ENCODE measurements at places on chromosomes 7 and 10. TPM values are rescaled to one million over a fixed set of nuclear protein-coding genes. Genes with fewer than 3 reads are reported as not detected.

- DNase-seq: no peak
Observed at GRCh38 chr10:113097036-113097435, 147.0 kb downstream of the TCF7L2 start.

DNA sequence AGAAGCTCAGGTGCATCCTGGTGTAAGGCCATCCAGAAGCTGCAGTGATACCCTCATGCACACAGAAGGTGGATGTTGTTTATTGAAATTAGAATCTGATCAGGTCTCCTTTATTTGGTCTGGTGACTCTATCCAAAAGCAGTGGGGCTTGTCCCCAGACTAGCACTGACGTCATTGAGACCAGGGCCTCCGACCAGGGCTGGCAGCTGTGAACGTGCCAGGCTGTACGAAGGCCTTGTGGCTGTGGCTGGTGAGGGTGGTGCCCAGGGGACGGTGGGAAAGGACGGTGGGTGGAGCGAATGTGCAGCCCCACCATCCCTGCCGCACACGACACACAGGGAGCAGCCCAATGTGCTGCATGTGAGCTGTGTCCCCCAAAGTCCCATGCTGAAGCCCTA lies 160.0 kb downstream of the ADARB2 start:
- no peak for DNase-seq

DNA sequence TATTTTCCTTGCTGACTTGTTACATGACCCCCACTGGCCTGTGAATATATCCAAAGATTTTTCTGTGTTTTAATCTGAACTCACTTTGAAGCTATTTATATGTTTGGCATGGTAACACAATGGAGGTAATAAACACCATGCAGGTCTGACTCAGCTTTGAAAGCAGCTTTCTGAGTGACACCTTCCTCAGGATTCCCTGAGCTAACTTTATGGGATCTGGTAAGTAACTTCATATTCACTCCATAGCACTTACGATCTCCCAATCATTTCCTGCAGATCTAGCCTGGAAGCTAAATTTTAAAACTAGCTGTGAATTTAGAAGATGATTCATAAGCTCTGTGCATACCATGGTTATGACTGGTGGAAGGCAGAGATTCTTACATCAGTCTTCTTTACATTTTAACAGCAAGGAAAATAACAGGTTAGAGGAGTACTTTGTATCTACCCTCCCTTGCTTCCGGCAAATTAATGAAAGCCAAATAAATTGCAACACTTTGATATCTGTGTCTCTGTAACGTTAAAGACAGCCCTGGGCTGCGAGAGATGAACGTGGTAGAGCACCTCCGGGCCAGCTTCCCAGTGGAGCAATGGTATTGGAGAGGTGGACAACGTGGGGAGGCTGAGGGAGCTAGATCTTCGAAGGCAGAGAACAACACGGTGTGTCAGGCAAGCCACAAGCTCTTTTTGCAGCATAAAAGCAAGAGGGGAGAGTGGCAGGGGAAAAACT lies 170.2 kb upstream of the KLF14 start:
- no peak for DNase-seq

GRCh38 chr7:98641646-98642500 lies 24.8 kb downstream of the NPTX2 start:
- no peak for DNase-seq

GRCh38 chr7:153921408-153921807 lies 130.8 kb upstream of the DPP6 start:
- no peak for DNase-seq

GRCh38 chr10:78909221-78909620 lies 159.5 kb upstream of the ZMIZ1 start:
- DNase-seq: no peak

DNA sequence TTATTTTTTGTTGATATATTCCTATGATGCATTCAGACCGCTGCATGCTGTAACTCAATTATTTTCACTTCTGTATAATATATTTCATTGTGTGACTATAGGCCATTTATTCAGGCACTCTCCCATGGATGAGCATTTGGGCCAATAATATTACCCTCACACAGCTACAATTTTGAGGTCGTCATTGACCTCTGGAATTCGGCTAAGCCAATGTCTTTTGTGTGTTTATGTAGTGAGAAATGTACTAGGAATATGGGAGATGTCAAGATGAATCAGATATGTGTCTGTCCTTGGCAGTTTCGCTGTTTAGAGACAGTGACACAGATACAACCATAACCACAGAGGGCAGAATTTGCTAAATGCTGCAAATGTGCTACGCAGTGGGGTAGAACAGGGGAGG lies 474.2 kb downstream of the ADRA2A start:
- no peak for DNase-seq

DNA sequence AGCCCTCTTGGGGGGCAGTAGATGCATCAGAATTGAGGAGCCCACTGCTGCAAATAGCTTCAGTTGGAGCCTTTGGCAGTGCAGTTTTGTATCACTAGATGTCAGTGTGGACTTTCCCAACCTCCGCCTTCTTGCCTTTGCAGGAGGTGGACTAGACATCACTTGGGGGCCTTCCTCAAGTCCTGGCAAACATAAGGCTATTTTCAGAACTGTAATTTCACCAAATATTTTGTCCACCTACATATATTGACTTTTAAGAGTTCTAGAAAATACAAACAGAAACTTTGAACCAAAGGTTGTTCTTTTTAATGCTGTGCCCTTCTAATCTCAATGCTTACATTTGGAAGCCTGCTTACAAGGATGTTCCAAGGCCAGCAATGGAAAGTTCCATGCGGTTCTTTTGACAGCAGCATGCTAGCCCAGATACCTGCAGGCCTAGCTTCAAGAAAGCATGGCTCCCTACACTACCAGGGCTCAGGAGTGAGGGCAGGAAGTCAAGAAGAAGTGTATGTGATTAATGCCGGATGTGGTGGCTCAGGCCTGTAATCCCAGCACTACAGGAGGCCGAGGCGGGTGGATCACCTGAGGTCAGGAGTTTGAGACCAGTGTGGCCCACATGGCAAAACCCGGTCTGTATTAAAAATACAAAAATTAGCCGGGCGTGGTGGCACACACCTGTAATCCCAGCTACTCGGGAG lies 8.0 kb upstream of the ZNRF2 start:
- DNase-seq: no peak

GRCh38 chr7:112414855-112415490 lies 35.3 kb upstream of the IFRD1 start:
- no peak for DNase-seq

DNA sequence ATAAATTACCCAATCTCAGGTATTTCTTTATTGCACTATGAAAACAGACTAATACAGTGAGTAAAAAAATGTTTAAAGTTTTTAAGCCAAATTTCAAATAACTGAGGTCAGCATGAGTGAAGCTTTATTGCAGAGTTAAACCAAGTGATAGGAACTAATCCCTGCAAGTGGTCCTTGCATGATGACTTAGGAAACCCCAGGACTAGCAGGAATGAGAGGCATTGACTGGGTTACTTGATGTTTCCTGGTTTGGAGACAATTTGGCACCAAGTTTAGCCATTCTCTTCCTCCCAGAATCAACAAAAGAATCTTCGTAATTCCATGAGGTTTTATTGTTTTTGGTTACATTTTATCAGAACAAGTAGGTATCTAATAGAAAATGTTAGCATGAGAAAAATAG lies 194.2 kb downstream of the BICC1 start:
- no peak for DNase-seq

GRCh38 chr10:1186683-1186990 lies 130.5 kb downstream of the WDR37 start:
- DNase-seq: no peak

- peak; percentile 75 for DNase-seq
Observed at GRCh38 chr10:43229208-43230061, 37.4 kb downstream of the RASGEF1A start.

DNA sequence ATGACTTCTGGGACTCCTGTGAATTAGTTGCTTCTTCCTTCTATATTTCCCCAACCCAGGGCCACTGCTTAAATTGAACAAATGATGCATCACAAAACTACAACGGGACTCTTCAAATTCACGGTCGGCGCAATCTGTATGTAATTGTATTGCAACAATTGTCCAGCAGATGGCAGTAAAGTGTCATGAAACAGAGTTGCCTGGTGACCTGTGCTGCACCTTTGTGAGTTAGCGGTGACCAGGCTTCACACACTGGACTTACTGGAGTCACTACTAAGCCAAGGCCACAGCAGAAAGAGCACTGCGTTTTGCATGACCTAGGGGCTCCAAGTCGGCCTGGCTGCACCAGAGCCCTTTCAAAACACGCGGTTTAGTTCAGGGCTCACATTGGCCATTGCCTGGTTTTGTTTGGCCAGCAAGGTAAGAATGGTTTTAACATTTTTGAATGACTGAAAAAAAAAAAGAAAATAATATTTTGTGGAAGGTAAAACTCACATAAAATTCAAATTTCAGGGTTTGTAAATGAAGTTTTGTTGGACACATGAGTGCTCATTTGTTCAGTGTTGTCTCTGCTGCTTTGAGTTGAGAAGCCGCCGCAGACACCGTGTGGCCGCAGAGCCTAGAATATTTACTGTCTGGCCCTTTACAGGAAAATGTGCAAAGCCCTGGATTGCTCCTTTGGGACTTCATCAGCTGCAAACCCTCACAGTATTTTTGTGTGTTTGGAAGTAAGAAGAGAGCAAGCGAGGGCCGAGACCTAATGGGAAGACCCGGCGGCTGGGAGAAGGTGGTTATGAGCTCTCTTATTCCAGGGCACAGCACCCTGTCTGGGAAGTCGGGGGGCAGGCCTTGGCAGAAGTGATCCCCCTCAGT lies 23.2 kb upstream of the ZNF32 start:
- no peak for DNase-seq

DNA sequence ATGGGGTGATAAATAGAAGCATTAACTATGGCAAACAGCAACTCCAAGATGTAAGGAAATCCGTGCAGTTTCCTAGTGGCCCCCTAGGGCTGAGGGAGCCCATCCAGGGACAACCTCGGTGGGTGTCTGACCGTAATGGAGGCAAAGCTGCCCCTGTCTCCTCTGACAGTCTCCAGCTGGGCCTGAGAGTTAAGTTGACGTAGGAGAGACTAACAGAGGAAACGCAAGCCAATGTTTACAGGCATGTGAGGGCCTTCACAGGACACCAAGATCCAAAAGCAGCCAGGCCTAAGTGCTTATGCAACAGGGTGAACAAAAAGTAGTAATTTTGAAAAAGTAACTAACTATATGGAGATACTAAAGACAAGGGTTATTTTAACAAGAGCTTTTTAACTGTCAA lies 330.0 kb upstream of the C7orf33 start:
- no peak for DNase-seq

DNA sequence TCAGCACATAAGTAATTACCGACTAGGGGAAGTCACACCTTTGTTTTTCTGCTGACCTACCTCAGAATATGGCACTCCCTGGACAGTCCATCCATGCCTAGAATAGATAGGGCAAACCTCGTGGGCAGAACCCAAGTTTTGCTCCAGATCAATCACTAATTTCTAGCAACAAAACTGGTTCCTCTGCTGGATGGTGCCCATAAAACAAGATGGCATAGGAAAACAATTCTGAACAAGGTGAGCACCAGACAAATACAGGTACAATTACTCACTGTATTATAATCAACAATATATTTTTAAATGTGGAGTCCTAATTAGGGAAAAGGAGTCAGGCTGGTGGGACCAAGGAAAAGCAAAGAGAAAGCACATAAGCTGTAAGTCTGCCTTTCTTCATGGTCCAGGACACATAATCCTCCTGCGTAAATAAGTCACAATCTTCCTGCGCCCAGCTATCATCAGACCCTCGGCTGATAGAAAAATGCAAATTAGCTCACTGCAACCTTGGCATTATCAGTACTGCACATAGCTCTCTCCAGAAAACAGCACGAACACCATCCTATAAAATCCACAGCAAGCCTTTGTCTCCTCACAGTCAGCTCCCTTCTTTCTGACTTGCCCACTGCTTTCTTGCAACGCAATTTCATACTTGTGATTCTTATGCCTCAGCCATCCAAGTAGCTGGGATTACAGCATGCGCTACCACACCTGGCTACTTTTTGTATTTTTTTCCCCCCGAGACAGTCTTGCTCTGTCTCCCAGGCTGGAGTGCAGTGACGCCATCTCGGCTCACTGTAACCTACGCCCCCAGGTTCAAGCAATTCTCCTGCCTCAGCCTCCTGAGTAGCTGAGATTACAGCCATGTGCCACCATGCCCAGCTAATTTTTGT lies 15.1 kb downstream of the URGCP start:
- no peak for DNase-seq

DNA sequence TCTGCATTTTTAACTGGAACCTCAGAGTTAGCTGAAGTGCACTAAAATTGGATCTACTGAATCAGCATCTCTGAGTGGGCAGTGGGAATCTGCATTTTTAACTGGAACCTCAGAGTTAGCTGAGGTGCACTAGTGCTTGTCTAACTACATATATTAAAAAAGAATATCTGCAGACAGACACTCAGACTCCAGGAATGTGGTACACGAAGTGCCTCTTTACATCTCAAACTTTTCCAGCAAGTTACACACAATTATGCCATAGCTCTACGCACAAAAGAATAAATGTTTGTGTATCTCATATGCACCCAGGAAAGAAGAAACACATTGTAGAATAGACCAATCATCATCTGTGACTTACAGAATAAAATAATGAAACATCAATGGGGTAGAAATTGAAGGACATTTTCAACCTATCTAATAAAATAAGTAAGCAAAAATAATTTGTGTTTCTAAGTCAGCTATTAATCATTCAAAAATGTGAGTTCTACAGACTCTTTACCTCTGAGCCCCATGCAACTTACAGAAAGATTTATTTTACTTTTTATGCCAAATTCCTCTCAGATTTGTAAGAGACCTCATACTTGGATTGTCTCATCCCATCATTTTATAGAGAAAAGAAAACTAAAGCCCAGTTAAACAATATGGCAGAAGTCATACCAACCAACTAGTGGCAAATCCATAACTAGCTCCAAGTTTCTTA lies 28.3 kb downstream of the PPP1R3A start:
- DNase-seq: no peak

DNA sequence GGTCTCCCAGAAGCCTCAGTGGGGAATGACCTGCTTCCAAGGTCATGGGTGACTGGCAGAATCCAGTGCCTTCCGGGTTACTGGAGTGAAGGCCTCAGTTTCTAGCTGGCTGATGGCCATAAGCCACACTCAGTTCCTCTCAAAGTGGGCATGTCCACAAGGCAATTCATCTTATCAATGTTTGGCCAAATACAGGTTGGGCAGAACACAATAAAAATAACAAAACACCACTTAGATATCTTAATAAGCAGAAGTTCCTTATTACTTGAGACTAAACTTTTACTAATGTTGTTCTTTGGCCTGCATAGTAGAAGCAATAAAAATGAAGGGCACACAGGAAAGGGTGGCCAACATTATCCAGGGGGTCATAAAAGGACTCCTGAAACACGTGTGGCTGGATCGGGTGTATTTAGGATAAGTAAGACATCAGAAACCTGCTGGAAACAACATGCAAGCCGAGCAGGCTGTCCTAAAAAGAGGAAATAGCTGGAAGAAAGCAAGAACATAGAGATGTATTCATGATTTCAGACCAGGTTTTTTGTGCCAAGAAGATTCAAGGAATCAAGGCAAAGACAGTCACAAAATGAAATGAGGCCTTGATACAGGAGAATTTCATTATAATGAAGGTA lies 19.6 kb upstream of the AKR1C2 start:
- DNase-seq: no peak

HABP2 gene
- not detected for total RNA-seq

GPR146 gene
- 4.1 TPM for total RNA-seq

GOLGA7B gene
- total RNA-seq: 10.8 TPM

BLNK gene
- total RNA-seq: 0.44 TPM

NXPH1 gene
- not detected for total RNA-seq

VGF gene
- total RNA-seq: 0.17 TPM

SMIM30 gene
- total RNA-seq: 23.9 TPM

OR6V1 gene
- total RNA-seq: not detected

AMPH gene
- not detected for total RNA-seq

TBXAS1 gene
- total RNA-seq: 3.0 TPM

EXOC6 gene
- total RNA-seq: 10.4 TPM

Data from activated naive CD8-positive, alpha-beta T cell treated with anti-CD3 and anti-CD28 coated beads, Interleukin-2, amount 10 ng/mL, durations not matched to agents 7 days and 5 days (primary cell).